Mesenteric fat pad (tissue), 1 donor: ENCODE measurements at places on chromosomes 16 and 17. TPM values are rescaled to one million over a fixed set of nuclear protein-coding genes. Genes with fewer than 3 reads are reported as not detected.

MYLK3 gene
- total RNA-seq, result 0.58 TPM

DOK4 gene
- 7.3 TPM for total RNA-seq

SPEM2 gene
- not detected for total RNA-seq

CACNG1 gene
- not detected for total RNA-seq

SPATA32 gene
- not detected for total RNA-seq

ZNF646 gene
- total RNA-seq, result 11.9 TPM

KRTAP16-1 gene
- not detected for total RNA-seq

CASKIN1 gene
- total RNA-seq, result 0.06 TPM

HOXB4 gene
- 5.7 TPM for total RNA-seq
